ENCODE measurements at places on chromosomes 7 and 10. TPM values are rescaled to one million over a fixed set of nuclear protein-coding genes. Genes with fewer than 3 reads are reported as not detected.

DNA sequence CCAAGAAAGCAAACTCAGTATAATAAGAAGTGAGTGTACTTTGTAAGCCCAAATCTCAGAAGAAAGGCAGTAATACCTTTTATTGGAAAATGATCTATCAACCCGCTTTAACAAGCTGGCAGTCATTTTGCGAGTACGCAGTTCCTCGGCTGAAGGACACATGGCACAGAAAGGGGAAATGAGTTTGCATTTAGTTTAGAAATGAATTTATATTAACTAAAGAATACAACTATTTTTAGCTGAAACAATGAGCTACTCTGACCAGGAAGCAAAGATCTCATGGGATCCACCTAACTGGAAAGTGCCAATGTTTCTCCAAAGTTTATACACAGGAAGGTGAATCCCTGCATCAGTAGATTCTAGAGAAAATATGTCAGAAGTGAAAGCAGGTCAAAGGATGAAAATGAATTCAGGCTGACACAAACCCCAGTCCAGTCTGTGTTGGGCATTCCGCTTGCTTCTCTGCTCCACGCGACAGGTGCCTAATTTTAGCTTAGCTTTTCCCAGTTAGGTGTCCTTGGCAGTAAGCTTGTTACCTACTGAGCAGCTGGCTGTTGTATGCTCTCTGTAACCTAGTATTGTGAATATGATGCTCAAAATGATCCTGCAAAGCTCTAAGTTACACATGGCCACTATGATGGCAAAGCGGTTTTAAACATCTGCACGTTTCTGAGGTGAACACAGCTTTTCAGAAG is 112.8 kb downstream of the LARP4B start:
- H3K27me3 ChIP-seq, result no peaks in the 10 kb centered on the region
- H3K4me3 ChIP-seq, result no peak overlapping the region
- no peak overlapping the region for H3K27ac ChIP-seq
- H3K4me1 ChIP-seq, result peaks cover 18% of the 10 kb centered on the region
- peaks cover 100% of the 10 kb centered on the region for H3K36me3 ChIP-seq
- no peak for DNase-seq

GRCh38 chr7:98826811-98827231 is 43.0 kb downstream of the TMEM130 start:
- no peak overlapping the region for H3K27ac ChIP-seq
- H3K4me3 ChIP-seq, result no peak overlapping the region
- H3K36me3 ChIP-seq, result no peaks in the 10 kb centered on the region
- no peaks in the 10 kb centered on the region for H3K4me1 ChIP-seq
- DNase-seq, result no peak
- H3K27me3 ChIP-seq, result peaks cover 5% of the 10 kb centered on the region

DNA sequence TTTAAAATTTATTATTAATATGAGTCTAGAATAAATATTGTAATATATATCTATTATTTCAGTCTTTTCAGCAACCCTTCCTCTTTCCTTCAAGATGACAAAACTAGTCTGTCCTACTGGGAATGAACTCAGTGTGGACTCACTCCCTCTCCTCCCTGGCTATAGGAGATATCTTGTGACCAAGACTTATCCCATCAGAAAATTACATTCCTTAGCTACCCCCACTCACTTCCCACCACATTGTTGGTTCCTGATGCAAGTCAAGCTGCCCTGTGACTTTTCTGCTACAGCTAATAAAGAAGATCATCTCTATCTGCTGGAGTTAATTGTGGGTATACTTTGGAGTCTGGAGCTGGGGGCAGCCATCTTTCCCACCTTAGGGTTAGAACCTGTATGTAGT is 28.0 kb upstream of the MCU start:
- H3K36me3 ChIP-seq, result no peaks in the 10 kb centered on the region
- no peak overlapping the region for H3K4me3 ChIP-seq
- DNase-seq, result no peak
- no peaks in the 10 kb centered on the region for H3K4me1 ChIP-seq
- H3K27me3 ChIP-seq, result no peaks in the 10 kb centered on the region

GRCh38 chr7:128037081-128037480 is 5.8 kb upstream of the LRRC4 start:
- no peaks in the 10 kb centered on the region for H3K36me3 ChIP-seq
- no peak overlapping the region for H3K27ac ChIP-seq
- peaks cover 9% of the 10 kb centered on the region for H3K4me1 ChIP-seq
- no peak overlapping the region for H3K4me3 ChIP-seq

DNA sequence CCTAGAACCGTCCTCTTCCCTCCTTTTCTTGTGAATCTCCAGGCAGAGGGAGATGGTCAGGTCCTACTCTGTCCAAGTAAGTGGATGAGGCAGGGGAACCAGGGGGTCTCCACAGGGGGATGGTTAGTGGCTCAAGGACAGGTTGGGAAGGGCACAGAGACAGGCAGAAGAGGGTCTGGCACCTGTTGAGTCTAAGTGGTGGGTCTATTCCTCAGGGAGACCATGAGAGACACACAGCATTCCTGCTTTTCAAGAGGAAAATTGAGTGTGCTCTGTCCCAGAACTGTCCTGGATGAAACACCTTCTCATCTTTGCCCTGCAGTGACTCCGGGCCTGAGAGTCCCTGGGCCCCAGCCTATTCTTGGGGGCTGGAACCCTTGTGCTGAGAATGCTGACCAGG is 184.8 kb upstream of the GALNT17 start:
- H3K27me3 ChIP-seq, result no peaks in the 10 kb centered on the region
- no peaks in the 10 kb centered on the region for H3K36me3 ChIP-seq
- H3K4me3 ChIP-seq, result no peak overlapping the region
- no peaks in the 10 kb centered on the region for H3K4me1 ChIP-seq
- DNase-seq, result no peak

Gene PHKG1
- total RNA-seq, result 1.1 TPM
